H4 (cell line): ENCODE measurements at places on chromosomes 3 and 15. TPM values are rescaled to one million over a fixed set of nuclear protein-coding genes. Genes with fewer than 3 reads are reported as not detected.

- no peak for DNase-seq
Observed at GRCh38 chr15:100248236-100248635, 93.5 kb downstream of the ADAMTS17 start.

DNA sequence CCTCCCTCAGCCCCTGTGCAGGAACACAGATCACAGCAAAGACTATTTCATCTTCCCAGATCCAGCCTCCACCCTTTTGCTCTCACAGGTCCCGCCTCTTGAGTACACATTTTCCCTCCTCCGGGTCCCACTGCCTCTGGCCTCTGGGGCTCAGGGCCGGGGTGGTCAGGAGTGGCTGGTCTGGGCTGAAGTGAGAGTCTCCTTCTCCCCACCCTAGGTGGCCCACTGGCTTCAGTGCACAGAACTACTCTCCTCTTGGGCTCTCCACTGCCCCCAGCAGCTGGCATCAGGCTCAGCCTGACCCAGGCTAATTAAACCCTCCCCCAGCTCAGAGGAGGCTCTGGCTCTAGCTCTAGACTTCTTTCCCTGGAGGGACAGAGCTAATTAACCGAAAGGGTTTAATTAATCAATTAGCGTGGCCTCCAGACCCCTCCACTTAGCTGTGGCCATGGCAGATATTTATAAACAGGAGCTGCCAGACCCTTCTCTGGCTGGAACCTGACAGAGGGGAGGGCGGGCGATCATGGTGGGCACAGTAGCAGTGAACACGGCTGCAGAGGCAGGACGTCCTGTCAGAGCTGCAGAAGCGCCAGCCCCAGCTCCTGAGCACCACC lies 15.1 kb downstream of the DUSP7 start:
- no peak for DNase-seq

DNA sequence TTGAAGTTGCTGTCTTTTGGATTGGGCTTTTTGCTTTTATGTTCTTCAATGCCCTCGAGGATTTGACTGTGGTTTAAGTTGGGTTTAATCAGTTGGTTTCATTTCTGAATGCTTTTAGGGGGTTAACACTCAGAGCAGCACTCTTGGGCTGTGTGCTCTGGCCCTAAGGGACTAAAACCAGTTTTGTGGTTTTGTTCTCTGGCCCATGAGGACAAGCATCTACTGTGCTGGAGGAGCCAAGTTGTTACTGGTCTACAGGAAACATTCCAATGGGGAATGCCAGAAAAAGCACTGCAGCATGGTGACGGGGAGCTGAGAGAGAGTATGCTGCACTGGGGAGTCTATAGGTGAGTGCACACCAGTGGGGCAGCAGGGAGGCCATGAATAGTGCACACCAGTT lies 596.9 kb downstream of the ZBBX start:
- DNase-seq = no peak

GRCh38 chr3:175417426-175417825 lies 558.3 kb downstream of the NAALADL2 start:
- DNase-seq = no peak

DNA sequence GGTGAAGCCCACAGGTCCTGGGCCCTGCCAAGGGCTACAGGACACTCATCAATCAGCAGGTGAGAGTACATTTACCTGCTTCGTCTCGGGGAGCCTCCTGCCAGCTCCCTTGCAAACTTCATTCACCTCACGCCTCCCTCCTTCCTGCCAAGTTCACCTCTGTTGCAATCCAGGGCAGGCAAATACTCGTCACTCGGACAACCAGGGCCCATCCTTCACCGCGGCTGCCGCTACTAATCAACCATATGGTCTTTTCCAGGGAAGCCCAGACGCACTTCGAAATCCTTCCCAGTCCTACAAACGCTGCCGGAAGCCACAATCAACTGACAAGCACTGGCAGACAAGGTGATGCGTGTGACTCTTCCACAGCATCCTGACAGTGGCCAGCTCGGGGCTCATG lies 200.7 kb upstream of the NSMCE3 start:
- DNase-seq = no peak

The PLCH1 gene
- total RNA-seq = 0.62 and 1.1 TPM in 2 replicates

- no peak for DNase-seq
Observed at GRCh38 chr3:72301779-72302178, 516.8 kb upstream of the PROK2 start.

The SACM1L gene
- total RNA-seq = 16.3 and 23.0 TPM in 2 replicates

DNA sequence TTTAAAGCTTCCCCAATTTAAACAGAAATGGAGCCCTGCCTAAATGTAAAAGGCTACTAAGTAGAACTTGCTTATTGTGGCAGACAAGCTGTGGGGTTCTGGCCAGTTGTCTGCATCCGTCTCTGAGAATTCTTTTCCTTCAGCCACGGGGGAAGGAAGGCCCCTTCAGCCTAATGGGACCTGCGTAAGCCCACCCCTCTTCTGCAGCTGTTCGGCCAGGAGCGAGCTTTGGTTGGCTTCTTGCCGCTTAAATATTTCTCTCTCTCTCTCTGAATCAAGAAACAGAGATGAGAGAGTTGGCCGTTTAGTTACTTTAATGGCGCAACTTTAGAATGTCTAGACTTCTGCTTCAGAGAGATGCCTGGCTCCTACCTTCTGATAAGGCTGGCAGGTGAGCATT lies 151.7 kb upstream of the PROK2 start:
- no peak for DNase-seq

- DNase-seq = no peak
Observed at GRCh38 chr3:29004885-29005599, 275.8 kb upstream of the RBMS3 start.

The ASB14 gene
- total RNA-seq = not detected in 2 replicates

The SHISA5 gene
- total RNA-seq = 100 and 108 TPM in 2 replicates

The NR2E3 gene
- not detected in 2 replicates for total RNA-seq

GRCh38 chr3:153614563-153614962 lies 452.5 kb downstream of the RAP2B start:
- no peak for DNase-seq

DNA sequence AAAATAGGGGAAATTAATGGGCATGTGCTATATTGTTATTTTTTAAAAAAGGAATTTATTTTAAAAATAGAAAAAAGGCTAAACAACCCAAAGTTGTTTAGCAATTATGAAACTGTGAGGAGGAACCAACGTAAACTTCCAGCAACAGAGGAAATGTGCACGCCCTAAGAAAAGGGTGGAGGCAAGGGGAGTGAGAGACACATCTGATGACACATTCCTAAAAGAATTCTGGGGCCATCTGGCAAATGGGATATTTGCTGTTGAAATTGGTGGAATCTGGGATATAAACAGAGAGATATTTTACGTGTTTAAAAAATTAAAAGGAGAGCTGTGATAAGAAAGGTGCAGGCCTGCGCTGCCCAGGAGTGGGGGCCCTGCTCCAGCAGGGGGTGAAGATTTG lies 50.8 kb upstream of the MUC13 start:
- DNase-seq = peak; percentile 77

DNA sequence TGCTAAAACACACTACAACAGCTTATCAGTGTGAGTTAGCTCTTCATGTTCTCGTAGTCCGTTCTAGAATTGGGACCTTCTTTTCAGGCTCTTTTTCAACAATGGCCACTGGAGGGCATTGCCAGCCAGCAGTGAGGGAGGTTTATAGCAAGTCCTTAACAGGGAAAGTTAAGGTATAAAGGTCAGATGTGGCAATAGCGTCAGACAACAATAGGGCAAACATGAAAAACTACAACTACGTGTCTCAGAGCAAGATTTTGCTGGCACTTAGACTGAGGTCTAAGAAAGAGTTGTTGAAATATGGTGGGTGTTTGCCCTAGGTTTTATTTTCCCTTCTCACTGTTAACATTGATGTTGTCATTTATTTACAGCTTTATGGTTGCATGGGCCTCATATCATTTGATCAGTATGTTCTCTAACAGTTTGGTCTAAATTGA lies 161.4 kb downstream of the GMNC start:
- DNase-seq = peak; percentile 81

GRCh38 chr3:193168931-193169330 lies 72.1 kb upstream of the PLAAT1 start:
- peak; percentile 1 for DNase-seq

DNA sequence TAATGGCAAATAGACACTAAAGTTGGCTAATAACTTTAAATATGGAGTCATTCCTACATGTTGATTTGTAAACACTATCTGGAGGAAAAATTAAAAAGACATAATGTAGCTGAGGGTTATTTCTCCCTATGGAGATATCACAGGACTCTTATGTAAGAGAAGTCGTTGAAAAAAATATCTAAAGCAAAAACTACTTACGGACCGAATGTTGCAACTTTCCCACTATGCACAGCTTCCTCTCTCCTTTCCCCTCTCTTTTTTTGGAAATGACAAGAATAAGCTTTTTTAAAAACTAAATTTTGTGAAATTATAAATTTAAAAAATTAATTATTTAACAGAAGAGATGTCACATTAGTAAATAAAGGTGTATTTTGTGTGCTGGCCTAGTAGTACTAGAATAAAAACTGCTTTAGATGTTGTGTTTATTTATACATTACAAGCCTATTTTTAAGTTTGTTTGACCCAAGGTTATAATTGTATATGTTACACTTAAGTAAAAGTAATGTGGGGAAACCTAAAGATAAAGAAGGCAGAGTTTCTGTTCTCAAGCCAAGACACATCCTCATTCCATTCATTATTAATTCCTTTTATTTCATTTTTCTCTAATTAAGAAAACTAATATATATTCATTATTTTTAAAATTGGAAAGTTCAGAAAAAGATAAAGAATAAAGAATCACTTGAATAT lies 20.7 kb upstream of the PPARG start:
- DNase-seq = no peak

DNA sequence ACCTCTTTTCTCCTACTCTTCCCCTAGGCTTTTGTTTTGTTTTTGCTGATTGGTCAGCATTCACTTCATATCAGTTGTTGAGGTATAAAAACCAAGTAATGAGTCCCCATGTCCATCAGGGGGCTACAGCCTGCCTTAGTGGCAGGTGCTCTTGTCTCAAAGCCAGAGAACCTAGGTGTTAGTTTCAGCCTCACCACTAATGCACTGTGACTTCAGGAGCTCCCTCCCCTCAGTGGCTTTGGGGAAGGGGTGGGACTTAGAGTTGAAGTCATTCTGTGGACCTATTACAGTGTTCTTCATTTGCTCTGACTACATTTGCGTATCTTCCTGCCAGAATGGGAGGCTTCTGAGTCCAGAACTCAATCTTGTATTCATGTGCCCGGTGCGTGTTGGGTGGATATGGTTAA lies 41.6 kb downstream of the NR2C2 start:
- no peak for DNase-seq

The LIPC gene
- 0.43 and 1.6 TPM in 2 replicates for total RNA-seq

The FEZF2 gene
- total RNA-seq = not detected in 2 replicates

The EXD1 gene
- total RNA-seq = 0.12 TPM in 1 of 2 replicates, not detected in the other

GRCh38 chr3:159922861-159923312 lies 65.7 kb upstream of the IL12A start:
- DNase-seq = no peak

GRCh38 chr3:72295962-72296450 lies 511.1 kb upstream of the PROK2 start:
- no peak for DNase-seq

The ECT2 gene
- 61.4 and 82.3 TPM in 2 replicates for total RNA-seq

DNA sequence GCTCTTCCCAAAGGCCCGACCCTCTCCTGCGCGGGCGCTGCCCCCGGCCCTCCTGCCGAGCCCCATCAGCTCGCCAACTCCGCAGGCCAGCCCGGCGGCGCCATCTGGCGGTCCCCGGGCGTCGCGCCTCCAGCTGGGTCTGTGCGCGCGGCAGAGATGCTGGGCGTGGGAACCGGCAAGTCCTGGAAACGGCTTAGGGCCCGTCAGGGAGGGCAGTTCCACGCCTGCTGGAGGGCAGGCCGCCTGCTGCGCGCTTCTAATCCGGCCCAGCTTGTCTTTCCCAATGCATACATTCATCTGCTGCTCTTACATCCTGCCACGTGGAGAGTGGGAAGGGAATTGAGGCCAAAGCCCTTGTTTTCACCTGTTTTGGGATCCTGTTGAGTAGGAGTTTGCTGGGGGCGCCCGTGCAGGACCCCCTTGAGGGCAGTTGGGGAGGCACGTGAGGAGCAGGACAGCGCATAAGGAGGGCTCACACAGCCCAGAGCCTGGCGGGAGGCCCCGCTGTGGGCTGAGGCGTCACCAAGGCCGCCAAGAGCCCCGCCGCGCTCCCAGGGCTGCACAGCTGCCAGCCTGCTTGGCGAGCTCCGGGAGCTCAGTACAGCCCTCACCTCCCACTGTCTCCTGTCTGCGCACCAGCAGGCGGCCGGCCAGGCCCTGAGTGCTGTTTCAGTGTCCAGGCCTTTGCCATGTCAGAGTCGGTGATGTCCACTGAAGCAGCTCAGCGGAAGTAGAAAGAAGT lies 165.6 kb downstream of the NSMCE3 start:
- DNase-seq = no peak

DNA sequence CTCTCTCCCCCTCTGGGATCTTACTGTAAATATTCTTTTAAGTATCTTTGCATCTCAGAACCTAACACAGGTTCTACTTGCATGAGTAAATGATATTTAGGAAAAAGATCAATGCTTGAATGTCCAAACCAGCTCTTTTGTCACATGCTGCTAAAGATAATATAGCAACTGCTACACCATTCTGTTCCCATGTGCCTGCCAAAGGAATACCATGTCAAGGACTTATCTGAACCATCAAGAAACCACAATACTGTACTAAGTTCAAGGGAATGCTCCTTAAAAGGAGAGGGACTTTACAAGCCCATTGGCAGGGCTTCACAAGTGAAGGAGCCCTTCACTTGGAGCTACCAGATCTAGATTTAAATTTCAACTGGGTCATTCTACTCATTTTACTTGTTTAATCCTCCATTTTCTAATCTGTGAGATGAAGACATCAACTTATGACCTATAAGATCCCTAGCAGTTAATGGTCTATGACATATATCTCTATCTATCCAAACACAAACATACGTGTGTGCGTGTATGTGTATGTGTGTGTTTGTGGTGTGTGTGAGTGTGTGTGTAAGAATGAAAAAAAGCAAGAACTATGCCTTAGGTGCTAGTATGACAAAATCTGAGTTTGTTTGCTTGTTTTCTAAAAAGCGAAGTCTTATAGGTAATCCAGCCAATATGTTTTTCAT lies 13.0 kb upstream of the SEC62 start:
- no peak for DNase-seq

DNA sequence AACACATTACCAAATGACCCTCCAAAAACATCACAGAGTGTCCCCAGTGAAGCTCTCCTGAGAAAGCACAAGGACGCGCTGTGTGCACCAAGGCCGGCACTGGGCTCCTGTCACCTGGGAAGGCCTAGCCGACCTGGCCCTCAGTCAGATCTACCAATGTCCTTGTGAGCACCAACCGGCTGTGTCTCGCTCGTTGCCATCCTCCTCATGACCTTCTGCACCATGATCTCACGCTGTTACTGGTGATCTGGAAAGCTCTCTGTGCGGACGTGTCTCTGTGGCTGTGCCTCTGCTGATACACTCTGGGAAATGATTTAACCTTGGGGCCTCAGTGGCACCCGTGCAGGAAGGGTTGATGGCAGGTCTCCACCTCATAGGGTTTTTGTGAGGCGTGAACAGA lies 24.2 kb downstream of the ZXDC start:
- DNase-seq = no peak

GRCh38 chr15:63060699-63061098 lies 18.2 kb downstream of the TPM1 start:
- no peak for DNase-seq

The ZIC4 gene
- 0.21 TPM in 1 of 2 replicates, not detected in the other for total RNA-seq

GRCh38 chr3:124206225-124207055 lies 214.5 kb upstream of the ROPN1 start:
- DNase-seq = no peak
